Thoracic aorta (tissue), 2 donors: ENCODE measurements at places on chromosomes 16 and 17. TPM values are rescaled to one million over a fixed set of nuclear protein-coding genes. Genes with fewer than 3 reads are reported as not detected.

GRCh38 chr16:85523602-85524364 is 89.3 kb upstream of the GSE1 start:
- no peak for DNase-seq

- DNase-seq: no peak
These were observed 6.3 kb downstream of the XYLT2 start for GRCh38 chr17:50352072-50352692.

GRCh38 chr17:34725008-34725407 is 145.6 kb downstream of the TMEM132E start:
- no peak for DNase-seq

DNA sequence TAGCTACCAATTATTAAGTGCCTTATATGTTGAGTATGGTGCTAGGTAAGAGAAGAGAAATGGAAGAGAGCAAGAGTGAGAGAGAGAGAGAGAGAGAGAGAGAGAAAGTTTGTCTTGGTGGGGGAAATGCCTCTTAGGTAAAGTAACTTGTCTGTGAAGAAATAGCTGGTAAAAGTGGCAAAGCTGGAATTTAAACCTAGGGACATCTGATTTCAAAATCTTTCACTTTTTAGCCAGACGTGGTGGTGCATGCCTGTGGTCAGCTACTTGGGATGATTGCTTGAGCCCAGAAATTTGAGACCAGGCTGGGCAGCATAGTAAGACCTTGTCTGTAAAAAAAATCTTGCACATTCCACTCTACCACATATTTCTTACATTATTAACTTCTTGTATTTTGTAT is 23.0 kb upstream of the CDR2 start:
- no peak for DNase-seq

SCN4A gene
- not detected for total RNA-seq
